HAP-1 (cell line): ENCODE measurements at places on chromosomes 6 and 20.

DNA sequence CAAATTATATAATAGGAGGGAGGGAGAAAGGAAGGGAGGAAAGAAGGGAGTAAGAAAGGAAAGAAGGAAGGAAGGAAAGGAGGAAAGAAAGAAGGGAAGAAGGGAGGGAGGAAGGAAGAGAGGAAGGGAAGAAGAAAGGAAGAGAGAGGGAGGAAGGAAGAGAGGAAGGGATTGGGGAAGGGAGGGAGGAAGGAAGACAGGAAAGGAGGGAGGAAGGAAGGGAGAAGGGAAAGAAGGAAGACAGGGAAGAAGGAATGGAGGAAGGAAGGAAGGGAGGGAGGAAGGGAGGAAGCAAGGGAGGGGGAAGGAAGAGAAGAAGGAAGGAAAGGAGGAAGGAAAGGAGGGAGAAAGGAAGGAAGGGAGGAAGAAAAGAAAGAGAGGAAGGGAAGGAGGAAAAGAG, 660.5 kb downstream of the EPM2A start:
- DNase-seq = no peak

GRCh38 chr6:162239330-162239729, 488.2 kb downstream of the PRKN start:
- DNase-seq = no peak

DNA sequence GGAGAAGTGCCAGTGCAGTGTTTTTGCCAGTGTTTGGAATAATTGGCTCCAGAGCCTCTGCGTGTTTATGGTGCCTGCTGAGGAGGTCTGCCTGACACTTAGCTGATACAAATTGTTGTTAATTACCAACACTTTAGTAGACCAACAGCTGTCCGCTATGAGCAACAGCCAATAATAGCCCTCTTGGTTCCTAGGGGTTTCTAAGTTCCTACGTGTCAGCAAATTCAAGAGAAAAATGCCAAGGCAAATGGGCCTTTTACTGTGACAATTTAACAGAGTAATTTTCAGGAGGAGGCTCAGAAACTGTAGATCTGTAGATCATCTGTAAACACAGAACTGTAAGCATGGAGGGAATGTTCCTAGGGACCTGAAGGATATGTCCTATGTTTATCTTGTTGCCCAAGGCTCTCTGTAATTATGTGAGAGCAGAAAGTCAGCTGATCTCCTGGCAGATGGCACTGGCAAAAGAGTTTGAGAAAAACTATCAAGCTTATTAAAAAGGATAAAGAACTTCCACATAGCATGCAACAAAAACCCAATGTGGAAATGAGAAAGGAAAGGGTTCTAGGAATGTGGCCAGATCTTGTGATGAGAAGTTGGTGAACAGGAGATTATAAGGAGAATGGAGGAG, 157.7 kb downstream of the GJA1 start:
- no peak for DNase-seq

- DNase-seq = no peak
Measured at GRCh38 chr20:10465135-10465534, 30.0 kb downstream of the SLX4IP start.

- no peak for DNase-seq
Measured at GRCh38 chr20:31811796-31812728, 7.1 kb upstream of the MYLK2 start.

DNA sequence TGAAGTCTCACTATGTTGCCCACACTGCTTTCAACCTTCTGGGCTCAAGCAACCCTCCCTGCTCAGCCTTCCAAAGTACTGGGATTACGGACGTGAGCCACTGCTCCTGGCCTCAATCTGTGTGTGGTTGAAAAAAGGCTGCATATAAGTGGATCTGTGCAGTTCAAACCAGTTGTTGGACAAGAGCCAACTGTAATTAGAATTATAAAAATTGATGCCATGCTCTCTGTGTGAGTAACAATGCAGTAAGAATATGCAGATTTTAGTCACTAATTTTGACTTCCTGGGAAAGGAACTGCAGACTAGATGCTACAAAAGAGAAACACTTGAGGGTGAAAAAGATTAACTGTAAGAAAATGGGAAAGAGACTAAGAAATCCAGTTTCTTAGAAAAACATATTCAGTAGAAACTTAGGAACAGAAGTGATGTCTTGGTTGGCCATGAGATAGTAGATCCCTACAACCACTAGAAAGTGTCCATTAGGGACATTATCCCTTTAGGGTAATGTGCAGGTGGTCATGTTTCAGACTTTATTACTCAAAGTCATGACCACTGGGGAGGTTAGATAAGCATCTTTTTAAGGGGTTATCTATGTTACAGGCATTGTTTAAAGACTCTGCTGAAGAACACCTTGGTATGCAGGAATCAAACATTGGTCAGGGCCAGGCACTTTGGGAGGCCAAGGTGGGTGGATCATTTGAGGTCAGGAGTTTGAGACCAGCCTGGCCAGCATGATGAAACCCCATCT, 26.3 kb downstream of the ITCH start:
- peak; percentile 50 for DNase-seq

GRCh38 chr20:11912659-11913415, 4.9 kb upstream of the BTBD3 start:
- DNase-seq = no peak
